ENCODE measurements at places on chromosomes 6 and 20.
A peak's percentile ranks its signal among the peaks of the same experiment; 100 is the strongest.

DNA sequence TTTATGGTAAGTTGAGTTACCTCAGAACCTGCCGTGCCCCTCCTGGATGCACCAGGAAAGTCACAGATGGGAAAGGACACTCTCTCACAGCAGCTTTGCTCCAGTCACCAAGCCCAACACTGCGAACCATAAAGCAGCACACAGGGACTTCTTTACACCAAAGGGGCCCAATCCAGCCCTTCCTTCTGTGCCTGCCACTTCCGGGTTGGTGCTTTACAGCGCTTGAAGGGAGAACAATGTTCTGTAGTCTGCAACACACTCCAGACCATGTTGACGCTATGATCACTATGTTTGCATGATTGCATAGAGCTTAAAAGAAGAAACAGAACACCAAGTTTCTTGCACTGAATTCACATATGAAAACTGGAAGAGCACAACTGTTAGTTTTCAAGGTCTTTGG, 57.1 kb downstream of the SERAC1 start:
- no peak for DNase-seq

- no peak for DNase-seq
Measured at GRCh38 chr6:106693418-106693817, 64.0 kb downstream of the QRSL1 start.

- DNase-seq = no peak
Measured at GRCh38 chr6:139784222-139784769, 409.8 kb upstream of the CITED2 start.

DNA sequence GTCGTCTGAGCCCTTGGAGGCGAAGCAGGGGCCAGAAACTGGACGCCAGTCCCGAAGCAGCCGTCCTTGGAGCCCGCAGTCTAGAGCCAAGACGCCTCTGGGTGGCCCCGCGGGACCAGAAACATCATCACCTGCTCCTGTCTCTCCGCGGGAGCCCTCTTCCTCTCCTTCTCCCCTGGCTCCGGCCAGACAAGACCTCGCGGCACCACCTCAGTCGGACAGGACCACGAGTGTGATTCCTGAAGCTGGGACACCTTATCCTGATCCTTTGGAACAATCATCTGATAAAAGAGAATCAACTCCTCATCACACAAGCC, 416 bp downstream of the RSPH4A start:
- DNase-seq = peak; percentile 25

GRCh38 chr6:35391240-35391968, 49.0 kb downstream of the PPARD start:
- DNase-seq = peak; percentile 28

- DNase-seq = no peak
Measured at GRCh38 chr6:169312658-169313346, 59.2 kb upstream of the THBS2 start.

DNA sequence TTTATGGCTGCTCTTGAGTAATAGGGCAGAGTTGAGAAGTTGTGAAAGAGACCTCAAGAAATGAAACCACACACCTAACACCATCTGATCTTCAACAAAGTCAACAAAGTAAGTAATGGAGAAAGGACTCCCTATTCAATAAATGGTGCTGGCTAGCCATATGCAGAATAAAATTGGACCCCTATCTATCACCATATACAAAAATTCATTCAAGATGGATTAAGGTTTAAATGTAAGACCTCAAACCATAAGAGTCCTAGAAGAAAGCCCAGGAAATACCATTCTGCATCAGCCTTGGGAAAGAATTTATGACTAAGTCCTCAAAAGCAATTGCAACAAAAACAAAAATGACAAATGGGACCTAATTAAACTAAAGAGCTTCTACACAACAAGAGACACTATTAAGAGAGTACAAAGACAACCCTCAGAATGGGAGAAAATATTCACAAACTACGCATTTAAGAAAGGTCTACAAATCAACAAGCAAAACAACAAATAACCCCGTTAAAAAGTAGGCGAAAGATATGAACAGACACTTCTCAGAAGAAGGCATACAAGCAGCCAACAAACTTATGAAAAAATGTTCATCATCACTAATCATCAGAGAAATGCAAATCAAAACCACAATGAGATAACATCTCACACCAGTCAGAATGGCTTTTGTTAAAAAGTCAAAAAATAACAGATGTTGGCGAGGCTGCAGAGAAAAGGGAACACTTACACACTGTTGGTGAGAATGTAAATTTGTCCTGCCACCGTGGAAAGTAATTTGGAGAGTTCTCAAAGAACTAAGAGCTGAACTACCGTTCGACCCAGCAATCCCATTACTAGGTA, 4.0 kb downstream of the MAP3K5 start:
- no peak for DNase-seq

DNA sequence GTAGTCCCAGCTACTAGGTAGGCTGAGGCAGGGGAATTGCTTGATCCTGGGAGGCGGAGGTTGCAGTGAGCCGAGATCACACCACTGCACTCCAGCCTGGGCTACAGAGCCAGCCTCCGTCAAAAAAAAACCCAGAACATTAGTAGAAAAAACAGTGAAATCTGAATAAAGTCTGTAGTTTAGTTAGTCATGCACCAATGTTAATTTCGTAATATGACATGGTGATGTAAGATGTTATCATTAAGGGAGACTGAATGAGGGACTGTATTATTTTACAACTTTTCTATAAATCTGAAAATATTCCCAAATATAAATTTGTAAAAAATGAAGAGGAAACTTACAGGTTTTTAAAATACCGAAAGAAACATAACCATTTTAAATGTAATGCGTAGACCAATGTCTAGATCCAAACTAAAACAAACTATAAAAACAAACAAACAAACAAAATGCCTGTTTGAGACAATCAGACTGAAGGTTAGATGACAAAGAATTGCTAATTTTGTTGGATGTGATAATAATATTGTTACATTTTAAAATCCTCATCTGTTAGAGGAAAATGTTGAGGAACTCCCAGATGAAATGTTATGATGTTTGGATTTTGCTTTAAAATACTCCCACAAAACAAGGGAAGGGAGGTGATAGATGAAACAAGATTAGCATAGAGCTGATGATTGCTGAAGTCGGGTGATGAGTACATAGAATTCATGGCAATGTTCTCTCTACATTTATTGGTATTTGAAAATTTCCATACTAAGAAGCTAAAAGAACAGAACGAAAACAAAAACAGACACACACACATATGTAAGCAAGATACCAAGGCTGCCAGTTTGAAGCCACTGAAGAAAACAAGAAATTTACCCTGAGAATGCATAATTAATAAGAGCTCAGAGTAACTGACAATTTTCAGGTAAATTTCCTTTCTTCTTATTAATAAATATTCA, 1.8 kb downstream of the GSTA4 start:
- no peak for DNase-seq

- no peak for DNase-seq
Measured at GRCh38 chr6:25415701-25416100, 136.5 kb downstream of the CARMIL1 start.

DNA sequence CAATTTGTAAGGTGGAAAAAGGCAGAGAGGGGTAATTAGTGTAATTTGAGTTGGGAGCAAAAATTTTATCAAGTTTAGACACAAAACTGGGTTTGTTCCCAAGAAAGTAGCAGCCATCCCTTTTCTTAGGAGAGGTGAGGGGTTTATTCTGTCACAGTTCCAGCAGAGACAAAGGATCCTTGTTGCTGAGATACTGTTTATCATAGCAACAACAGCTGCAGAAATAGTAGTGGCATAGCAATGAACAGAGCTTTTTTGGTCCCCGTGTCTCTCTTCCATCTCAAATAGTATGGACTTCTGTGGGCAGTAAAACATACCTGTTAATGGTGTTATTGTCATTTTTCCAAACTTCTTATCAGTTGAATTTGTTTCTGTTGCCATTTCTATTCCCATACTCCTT, 23.9 kb downstream of the ZKSCAN8 start:
- no peak for DNase-seq

DNA sequence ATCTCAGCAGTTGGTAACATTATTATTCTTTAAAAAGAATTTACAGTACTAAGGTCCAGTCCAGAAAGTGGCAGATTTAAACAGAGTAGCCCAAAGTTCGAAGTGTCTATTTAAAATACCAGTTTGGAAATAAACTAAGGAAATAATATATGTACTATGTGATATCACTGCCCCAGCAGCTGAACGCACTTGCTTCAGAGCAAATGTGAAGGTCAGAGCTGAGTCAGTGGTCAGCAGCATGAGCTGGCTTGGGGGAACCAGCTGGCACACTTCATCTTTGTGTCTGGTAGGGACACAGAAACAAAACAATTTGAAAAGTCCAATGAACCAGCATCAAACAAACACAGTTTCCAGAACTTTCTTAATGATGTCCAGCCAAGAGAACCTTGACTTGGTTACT, 15.4 kb downstream of the TMEM14B start:
- DNase-seq = no peak

DNA sequence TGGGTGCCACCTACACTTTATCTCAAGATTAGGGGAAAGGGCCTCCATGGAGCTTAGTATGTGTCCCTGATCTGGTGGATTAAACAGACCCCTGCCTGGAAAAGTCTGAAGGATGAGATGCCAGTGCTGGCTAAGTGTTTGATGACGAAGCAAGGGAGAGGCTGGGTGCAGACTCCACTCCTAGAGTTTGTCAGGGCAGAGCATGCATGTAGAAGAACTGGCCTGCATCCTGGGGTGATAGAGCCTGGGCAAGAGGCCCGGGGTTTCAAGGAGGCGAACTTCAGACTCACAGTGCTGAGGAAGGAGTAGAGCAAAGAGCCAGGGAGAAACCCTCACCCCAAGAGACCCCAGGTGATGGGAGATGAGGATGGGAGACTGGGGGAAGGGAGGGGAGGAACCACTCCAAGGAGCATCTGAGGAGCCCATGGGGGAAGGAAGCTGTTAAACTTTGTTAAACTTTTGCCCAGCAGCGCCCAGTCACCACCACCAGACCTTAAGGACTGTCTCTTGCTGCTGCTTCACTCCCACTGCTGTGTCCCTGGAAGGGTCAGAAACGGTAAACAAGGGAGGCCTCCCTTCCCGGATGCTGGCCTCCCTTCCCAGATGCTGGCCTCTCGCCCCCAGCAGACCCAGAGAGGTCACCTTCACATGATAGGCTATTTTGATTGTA, 61.6 kb downstream of the RPRD1B start:
- DNase-seq = no peak

DNA sequence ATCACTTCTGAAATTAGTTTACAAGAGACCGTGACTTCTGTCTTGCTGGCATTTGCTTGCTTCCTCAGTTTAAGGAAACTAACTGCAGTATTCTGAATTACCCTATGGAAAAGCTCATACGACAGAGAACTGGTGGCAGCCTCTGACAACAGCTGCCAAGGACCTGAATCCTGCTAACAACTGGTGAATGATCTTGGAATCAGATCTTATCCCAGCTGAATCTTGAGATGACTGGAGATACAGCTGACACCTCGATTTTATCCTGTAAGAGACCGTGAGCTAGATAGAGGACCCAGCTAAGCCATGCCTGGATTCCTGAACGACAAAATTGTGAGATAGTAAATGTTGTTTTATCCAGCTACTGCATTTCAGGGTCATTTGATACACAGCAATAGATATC, 202.3 kb downstream of the OGFRL1 start:
- DNase-seq = no peak

GRCh38 chr6:94130478-94130877, 711.1 kb upstream of the EPHA7 start:
- DNase-seq = no peak

GRCh38 chr6:108286366-108286765, 8.5 kb upstream of the AFG1L start:
- no peak for DNase-seq

DNA sequence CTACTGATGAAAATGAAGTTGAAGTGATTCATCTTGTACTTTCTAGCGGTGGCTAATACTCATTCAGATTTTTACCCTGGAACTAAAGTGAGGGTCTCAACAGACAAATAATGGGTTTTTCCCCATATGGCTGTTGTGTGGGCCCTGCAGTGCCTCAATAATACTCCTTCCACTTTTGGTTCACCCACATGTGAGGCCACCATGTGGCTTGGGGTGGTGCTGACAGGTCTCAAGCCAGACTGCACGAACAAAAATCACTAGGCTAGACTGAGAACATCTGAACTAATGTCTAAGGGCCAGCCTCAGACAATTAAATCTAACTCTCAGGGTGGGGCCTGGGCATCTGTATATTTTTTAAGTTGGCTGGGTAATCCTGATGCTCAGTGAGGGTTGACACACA, 7.9 kb upstream of the COL12A1 start:
- DNase-seq = no peak

DNA sequence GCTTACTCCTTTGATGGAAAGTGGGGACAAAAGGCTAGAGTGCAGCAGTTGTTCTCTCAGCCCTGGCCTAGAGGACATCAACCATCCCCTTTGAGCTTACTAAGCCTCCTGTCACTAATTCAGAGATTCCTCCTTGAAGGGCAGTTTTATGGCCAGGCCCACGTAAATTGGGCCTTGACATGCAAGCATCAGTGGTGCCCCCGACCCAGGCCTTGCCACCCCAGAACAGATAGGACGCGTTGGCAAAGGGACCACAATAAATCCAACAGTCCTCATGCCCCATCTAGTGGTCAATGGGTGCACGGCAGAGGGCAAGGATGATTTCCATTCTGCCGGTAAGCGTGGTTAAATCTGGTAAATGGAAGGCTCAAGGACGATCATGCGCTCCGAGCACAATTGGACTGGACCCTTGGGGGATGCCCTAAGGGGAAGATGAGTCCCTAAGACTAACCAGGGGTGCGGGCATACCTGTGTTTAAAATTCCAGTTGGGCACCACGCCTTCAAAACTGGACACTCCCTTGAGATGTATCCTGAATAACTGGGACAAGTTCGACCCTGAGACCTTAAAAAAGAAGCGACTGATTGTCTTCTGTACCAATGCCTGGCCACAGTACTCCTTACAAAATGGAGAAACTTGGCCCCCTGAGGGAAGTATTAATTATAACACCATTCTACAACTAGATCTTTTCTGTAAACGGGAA, 32.6 kb downstream of the CEP85L start:
- DNase-seq = peak; percentile 76

- no peak for DNase-seq
Measured at GRCh38 chr6:89008001-89008814, 44.8 kb upstream of the RNGTT start.

DNA sequence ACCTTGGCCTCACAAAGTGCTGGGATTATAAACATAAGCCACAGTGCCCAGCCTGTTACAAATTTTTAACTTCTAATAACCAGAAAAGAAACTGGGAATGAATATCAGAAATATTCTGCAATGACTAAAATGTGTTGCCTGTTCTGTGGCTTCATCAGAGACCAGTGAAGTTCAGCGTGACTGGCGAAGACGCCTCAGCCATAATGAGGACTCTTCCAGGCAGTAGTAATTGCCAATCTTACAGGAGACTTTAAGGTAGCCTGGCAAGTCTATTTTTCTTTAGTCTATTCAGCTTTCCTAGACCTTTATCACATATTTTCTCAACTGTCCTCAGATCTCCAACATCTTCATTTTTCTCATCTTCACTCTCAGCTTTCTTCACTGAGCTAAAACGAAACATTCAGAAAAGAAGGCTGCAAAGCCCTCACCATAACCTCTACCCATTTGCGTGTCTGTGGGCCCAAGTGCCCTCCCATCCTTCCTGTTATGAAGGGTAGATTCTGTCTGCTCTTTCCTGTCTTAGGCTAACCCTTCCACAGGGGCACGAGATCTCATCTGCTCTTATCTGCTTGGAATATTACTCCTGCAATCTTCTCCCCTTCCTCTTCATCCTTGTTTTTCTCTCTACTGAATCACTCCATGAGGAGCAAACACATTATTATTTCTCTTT, 42.0 kb upstream of the OLIG3 start:
- DNase-seq = peak; percentile 70

- no peak for DNase-seq
Measured at GRCh38 chr6:161462148-161462547, 188.3 kb upstream of the AGPAT4 start.

- no peak for DNase-seq
Measured at GRCh38 chr6:15170126-15170525, 75.7 kb upstream of the JARID2 start.
